Calu3 (cell line): ENCODE measurements at places on chromosomes 4 and X. TPM values are rescaled to one million over a fixed set of nuclear protein-coding genes. Genes with fewer than 3 reads are reported as not detected.

The KCNE5 gene
- 0.71 and 1.1 TPM in 2 replicates for total RNA-seq

DNA sequence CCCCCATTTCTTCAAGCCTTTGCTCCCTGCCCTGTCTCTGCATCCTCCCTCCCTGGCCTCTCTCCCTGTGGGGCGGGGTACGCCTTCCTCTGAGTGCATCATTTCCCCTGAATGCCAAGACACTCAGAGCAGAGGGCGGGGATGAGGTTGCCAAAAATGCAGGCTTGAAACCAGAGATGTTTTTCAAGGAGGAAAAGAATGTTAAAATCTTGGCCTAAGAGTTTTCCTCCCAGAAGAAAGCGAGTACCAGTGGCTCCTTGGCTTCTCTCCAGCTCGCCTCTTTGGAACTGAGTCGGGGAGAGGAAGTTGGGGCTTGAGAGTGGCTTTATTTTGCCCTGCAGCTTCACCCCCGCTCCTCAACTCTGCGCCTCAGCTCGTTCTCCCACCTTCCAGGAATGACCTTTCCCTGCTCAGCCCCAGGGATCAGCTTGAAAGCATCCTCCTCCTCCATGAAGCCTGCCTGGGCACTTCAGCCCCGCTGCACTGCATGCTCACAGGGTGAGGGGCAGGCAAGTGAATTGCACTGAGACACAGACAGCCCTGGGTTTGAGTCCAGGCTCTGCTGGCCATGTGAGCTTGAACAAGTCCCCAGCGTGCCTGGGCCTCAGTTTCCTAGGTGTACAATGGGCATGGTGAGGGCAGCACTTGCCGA is 57.5 kb upstream of the SORCS2 start:
- no peak for DNase-seq
- H3K4me3 ChIP-seq: no peak overlapping the region
- H3K27me3 ChIP-seq: peaks cover 17% of the 10 kb centered on the region
- no peaks in the 10 kb centered on the region for H3K4me1 ChIP-seq
- H3K36me3 ChIP-seq: no peaks in the 10 kb centered on the region

The GPR78 gene
- total RNA-seq: 0.20 TPM in 1 of 2 replicates, not detected in the other

GRCh38 chrX:69082055-69082752 is 83.0 kb downstream of the PJA1 start:
- H3K4me1 ChIP-seq: no peaks in the 10 kb centered on the region
- H3K36me3 ChIP-seq: no peaks in the 10 kb centered on the region
- H3K4me3 ChIP-seq: no peak overlapping the region
- H3K27ac ChIP-seq: no peak overlapping the region

DNA sequence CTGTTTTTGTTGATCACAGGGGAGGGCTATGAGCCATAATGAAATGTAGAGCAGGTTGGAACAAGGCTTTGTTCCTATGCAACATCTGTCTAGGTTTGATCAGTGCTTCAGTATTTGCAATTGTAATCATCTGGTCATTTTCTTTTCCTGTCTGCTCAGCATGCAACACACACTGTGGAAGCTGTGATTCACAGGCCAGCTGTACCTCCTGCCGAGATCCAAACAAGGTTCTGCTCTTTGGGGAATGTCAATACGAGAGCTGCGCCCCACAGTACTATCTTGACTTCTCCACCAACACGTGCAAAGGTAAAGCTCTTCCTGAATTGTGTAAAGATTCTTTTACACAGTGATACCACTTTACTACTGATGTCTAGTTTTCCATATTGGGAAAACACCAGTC is 181.9 kb upstream of the ANXA3 start:
- peaks cover 30% of the 10 kb centered on the region for H3K4me1 ChIP-seq
- H3K4me3 ChIP-seq: no peak overlapping the region
- H3K27me3 ChIP-seq: no peaks in the 10 kb centered on the region
- H3K27ac ChIP-seq: no peak overlapping the region

The TXK gene
- total RNA-seq: 2.8 and 4.6 TPM in 2 replicates

- H3K4me1 ChIP-seq: peaks cover 6% of the 10 kb centered on the region
- no peak overlapping the region for H3K27ac ChIP-seq
- no peak for DNase-seq
- no peaks in the 10 kb centered on the region for H3K36me3 ChIP-seq
Observed at GRCh38 chr4:164239976-164240375, 514.0 kb upstream of the SMIM31 start.

The P2RY4 gene
- total RNA-seq: 0.32 TPM in 1 of 2 replicates, not detected in the other
